ENCODE measurements at places on chromosomes 1 and 21.
A peak's percentile ranks its signal among the peaks of the same experiment; 100 is the strongest.

- DNase-seq = no peak
Measured at GRCh38 chr1:235078480-235079381, 49.9 kb downstream of the TOMM20 start.

DNA sequence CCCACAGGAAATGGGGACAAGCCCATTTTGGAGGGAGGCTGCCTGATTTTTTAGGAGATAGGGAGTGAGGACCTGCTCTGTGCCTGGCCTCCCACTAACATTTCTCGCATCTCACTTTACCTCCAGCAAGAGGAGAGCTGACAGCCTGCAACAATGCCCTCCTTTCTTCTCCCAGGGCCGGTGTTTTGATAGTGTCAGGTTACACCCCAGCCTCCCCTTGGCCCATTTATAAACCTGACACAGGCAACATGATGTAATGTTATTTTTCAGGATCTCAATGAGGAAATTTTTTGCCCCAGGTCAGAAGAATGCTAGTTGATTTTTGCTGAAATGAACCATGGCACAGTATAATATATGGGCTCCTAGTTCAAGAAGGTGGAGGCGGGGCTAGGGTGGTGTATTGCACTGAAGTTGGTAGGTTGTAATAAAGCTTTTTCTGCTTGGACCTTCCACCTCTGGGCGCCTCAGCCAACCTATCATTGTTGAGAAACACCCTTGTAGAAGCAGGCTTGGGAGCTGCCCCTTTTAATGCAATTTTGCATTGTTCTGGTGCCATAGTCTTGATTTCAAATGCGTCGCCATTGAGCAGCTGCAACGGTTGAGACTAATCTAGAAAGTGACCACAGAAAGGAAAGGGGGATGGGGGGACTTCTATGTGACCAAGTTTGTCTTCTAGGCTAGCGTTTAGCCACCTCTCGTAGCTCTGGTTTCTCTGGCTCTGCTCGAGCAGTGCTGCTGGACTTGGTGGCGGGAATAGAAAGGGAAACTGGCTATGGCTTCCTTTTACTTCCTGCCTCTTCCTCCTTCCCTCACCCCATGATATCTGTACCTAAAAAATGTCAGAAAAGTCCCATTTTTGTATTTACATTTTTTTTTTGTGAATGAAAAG lies 53.0 kb downstream of the PBX1 start:
- peak; percentile 90 for DNase-seq

GRCh38 chr1:67058242-67058641 lies 4.3 kb upstream of the SLC35D1 start:
- DNase-seq = peak; percentile 36

DNA sequence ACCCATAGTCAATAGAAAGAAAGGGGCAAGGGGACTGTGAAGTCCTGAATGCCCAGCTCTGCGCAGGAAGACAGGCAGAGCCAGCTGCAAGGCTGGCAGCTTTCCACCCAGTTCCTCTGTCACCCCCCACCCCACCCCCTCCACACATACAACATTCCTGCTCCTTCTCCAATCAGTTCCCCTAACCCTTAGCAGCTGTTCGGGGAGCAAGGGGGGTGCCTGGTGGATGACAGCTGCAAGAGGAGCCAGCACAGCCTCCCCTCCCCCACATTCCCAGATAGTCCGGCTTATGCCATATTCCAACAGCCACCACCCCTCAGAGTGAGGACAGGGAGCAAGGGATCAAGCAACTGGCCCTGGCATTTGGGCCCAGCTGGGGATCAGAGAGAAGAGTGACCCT lies 9.7 kb downstream of the ARHGEF2 start:
- DNase-seq = no peak

DNA sequence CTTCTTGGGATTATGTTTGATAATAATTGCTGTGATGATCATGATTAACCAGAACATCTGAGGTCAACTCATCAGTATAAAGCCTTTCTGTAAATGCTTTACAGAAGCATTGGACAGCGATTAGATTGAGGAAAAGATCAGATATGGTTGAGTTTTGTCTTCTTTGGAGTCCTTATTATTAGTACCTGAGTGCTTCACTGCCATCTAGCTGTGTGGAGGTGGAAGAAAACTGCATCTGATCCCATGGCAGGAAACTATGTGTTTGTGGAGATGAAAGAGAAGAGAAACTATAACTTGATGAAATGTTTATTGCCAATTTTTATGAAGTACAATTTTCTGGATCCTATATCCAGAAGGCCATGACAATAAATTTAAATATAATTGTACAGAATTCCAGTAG lies 11.4 kb downstream of the FLG2 start:
- no peak for DNase-seq

DNA sequence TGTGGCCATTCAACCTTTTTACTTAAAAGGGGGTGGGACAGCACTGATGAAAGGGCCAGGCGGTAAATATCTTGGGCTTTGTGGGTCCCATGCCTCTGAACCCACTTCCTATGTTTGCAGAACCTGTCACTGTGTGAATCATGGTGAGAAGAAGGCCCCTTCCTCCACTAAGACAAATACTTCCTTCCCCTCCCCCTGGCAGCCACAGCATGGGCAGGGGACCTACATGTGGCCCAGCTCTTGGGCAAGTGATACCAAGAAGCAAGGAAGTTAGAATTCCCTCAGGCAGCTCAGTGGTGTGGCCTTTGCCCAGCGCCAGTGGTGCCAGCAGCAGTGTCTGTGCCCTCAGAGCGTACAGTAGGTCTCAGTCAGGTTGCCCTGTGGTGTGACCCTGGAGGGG lies 168.6 kb downstream of the TRIM33 start:
- no peak for DNase-seq

DNA sequence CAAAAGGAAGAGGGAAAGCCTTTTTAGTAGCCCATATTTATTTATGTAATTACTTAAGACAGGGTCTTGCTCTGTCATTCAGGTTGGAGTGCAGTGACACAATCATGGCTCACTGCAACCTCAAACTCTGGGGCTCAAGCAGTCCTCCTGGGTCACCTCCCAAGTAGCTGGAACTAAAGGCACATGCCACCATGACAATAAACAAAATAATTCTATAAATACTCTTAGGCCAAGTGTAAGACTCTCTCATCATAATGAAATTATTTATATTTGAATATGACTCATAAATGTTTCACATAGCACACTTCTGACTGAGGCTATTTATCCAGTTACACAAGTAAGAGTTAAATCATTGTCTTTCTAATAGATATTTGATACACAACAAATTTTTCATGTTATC lies 314.7 kb downstream of the AMY1C start:
- DNase-seq = no peak

- DNase-seq = no peak
Measured at GRCh38 chr1:83970802-83971201, 28.1 kb downstream of the TTLL7 start.

GRCh38 chr1:202571719-202572339 lies 138.4 kb downstream of the SYT2 start:
- peak; percentile 1 for DNase-seq

Measured in NCI-H345 (cell line).